ENCODE measurements at places on chromosomes 4 and X.

DNA sequence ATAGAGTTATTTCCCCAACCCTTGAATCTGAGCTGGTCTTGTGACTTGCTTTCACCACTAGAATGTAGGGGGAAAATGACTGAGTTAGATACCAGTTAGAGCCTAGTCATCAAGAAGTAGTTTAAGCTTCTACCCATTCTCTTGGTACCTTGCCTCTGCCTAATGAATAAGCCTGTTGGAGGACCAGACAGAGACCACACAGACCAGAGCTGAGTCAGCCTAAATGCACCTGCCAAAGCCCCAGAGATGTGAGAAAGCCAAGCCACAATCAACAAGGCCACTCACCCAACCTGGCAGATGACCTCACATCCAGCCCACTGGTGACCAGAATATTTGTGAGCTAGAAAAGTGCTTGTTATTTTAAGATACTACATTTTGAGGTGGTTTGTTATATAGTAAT, 85.2 kb upstream of the DCLK2 start:
- no peak for DNase-seq

DNA sequence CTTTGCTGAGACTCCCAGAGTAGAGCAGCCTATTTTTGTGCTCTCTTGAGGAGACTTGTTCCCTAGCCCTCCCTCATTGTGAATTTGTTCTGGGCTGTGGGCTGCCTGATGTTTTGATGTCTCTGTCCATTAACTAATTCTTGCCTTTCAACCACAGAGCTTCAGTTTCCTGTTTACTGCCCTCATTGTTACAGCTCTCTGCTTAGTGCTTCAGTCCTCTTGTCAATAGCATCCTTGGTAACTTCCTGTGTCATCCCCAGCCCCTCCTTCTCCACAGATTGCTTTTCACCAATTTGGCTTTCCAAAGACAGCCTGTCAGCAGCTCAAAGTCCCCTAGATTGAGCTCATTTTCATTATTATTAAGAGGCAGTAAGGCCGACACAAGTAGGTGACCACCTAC, 69.9 kb downstream of the COX7B2 start:
- no peak for DNase-seq

- no peak for DNase-seq
Measured at GRCh38 chr4:101678180-101678579, 112.3 kb upstream of the BANK1 start.

DNA sequence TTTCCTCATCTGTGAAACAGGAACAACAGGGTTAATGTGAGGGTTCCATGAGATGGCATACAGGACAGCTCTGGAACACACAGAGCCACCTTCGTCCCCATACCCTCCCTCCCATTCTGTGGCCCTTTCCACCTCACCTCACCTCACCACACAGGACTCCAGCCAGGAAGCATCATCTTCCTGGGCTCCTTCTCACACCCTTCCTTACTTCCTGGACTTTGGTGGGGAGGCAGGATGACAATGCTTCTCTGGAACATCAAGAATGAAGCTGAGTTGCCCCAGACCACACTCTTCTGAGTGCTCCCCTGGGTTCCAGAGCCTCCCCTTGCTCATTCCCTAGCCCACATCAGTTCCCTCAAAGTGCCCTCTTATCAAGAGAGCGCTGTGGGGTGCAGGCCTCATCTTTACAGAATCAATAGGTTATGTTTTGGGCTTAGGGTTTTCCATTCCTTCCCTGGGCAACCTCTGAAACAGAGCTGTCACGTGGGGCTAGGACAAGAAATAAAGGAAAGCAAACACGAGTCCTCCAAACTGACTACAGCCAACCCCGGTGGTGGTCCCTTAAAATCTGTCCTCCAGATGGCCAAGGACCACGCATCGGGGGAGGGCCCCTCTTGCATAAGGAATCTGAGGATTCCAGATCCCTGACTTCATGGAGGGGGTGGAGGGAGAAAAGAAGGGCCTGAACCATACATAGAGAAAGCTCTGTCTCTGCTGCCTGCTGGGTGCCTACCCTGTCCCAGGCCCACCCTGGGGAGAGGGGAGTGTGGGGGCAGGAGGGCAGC, 74.4 kb upstream of the ATP6AP2 start:
- no peak for DNase-seq

GRCh38 chr4:2172627-2173231, 69.2 kb downstream of the HAUS3 start:
- no peak for DNase-seq

DNA sequence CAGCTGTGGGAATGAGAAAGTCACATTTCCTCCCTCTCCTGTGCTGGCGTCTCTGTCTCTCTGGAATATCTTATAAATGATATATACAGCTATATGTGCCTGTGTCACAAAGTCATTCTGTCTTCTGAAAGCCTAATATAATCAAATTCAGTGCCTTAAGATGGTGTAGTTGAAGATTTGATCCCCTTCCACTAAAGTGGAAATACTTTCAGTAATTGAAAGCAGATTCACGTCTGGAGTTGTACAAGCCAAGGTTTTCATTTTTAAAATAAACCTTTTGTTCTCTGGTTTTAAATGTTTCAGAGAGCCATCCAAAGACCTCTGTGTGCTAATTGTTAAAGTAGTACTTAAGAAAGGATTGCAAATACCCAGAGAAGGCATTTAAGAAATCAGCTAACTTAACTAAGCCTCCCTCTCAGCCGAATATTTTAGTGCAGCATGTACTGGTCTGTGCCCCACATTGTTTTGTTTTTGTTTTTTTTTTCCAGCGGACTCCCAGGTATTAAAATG, 206.8 kb downstream of the TENM3 start:
- no peak for DNase-seq

DNA sequence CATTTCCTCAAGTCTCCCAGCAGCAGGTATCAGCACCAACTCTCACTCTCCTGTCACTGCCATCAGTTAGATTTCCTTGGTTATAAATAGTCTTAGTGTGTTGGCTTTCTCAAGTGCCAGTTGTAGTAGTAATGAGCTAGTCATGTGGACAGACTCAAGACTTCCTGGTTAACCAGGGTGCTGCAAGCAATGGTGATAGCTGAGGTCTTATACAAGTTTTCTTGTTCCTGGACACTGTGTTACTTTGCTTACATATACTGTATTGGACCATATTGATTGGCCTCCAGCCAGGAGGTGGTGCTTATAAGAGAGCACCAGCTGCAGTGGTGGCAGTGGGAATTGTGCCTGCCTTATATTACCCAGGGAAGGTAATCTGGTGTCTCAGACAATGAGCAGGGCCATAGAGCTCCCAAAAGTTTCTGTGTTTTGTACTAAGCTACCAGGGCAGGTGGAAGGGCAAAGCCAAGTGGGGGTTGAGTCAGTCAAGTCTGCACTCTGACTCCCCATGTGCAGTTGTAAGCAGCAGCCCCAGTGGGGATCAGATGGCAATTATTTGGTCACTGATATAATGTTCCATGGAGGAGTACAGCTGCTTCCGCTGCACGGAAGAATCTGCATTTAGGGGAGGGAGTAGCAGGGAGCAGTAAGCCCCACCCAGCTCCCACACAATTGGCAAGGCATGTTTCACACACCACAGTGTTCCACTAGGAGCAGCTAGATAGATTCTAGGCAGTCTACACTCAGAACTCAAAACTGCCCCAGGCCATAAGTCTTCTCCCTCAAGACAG, 24.1 kb upstream of the ZDHHC15 start:
- DNase-seq: no peak

DNA sequence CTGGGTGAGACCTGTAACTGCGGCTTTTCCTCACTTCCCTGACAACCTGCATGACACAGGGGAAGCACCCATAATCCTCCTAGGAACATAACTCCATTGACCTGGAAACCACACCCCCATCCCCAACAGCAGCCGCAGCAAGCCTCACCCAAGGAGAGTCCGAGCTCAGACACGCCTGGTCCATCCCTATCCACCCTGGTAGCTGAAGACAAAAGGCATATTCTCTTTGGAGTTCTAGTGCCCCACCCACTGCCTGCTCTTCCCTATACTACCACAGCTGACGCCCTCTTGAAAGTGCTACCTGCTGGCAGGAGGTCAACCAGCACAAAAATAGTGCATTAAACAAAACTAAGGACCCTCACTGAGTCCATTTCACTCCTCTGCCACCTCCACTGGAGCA, 1080.9 kb upstream of the IGFBP7 start:
- no peak for DNase-seq

DNA sequence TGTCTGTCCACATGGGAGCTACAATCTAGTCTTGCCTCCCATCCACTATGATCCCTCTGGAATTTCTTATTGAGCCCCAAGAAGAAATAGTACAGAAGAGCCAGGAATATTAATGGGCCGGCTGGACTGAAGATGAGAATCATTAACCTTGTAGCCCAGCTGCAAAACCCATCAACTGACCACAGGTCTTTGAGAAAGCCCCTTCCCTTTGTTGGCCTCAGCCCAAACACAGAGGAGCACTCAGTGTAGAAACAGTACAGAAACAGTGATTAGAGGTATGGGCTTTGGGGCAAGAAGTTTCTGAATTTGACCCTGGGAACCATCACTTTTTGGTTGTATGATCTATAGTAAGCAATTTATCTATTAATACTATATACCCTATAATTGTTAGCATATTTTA, 76.8 kb upstream of the RAB40AL start:
- no peak for DNase-seq

DNA sequence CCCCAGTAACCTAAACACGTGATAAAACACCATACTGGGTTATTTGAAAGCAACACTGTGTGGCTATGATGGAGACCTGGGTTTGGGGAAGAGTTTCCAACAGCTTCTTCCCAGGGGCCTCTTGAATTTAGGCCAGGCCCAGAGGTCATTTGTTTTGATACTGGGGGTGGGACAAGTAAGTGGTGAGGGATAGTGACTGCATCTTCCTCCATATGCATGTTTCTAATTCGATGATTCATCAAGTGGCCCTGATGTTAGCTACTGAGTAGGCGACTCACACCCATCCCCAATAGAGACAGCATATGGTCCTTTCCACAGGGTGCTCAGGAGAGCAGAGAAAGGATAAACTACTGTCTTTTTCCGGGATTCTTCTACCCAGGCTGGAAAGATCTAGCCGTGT, 2.7 kb downstream of the NDP start:
- DNase-seq: no peak

DNA sequence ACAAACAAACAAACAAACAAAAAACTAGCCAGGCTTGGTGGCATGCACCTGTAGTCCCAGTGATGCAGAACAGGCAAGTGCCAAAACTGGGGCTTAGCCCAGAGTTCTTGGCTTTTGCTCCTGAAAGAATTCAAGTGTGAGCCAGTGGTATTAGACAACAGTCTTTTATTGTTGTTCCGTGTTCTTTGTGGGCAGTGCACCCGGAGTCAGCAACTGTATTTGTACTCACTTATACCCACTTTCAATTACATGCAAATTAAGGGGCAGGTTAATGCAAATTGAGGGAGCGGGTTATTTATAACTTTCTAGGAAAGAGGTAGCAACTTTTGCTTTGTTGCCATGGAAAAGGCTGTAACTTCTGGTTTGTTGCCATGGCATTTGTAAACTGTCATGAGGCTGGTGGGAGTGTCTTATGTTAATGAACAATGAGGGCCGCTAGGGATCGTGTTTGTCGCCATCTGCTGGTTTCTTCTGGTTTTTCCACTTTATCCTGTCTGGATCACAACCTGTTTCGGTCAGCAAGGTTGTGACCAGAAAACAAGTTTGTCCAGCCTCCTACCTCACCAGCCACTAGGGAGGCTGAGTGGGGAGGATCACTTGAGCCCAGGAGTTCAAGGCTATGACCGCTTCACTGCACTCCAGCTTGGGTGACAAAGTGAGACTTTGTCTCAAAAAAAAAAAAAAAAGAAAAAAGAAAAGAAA, 88.8 kb upstream of the ESX1 start:
- DNase-seq: no peak

DNA sequence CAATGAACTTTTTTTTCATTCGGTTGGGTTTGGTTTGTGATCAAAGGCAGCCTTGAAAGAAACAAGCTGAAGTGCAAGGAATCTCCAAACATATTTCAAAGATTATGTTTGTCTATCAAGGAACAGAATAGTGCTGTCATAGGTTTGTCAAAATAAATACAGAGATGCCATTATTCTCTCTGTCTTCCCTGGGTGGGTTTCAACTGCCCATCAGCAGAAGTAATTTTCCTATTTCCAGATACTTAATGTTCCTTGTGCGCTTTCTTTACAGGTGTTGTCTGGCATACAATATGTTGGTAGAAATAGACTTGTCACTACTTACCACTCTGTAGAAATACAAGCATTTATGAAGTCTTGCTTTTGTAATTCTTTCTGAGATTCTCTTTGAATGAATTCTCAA, 294.9 kb downstream of the PDHA2 start:
- no peak for DNase-seq

GRCh38 chrX:149908308-149908707, 21.1 kb upstream of the HSFX4 start:
- no peak for DNase-seq

DNA sequence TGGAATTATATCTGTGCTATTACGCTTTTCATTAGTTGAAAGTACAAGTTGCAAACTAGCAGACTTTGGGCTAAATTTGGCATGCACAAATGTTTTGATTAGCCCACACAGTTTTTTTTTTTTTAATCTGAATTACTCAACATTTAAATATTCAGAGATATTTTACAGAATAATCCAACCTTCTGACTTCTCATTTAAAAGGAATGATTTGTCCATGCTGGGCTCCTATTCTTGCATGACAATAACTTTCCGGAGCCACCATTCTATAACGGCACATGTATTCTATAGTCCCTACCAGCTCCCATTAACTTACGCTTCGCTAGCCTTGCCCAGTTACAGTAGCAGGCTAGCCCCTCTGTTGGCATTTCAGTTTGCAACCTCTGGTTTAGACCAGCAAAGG, 219.3 kb upstream of the FTHL17 start:
- no peak for DNase-seq

DNA sequence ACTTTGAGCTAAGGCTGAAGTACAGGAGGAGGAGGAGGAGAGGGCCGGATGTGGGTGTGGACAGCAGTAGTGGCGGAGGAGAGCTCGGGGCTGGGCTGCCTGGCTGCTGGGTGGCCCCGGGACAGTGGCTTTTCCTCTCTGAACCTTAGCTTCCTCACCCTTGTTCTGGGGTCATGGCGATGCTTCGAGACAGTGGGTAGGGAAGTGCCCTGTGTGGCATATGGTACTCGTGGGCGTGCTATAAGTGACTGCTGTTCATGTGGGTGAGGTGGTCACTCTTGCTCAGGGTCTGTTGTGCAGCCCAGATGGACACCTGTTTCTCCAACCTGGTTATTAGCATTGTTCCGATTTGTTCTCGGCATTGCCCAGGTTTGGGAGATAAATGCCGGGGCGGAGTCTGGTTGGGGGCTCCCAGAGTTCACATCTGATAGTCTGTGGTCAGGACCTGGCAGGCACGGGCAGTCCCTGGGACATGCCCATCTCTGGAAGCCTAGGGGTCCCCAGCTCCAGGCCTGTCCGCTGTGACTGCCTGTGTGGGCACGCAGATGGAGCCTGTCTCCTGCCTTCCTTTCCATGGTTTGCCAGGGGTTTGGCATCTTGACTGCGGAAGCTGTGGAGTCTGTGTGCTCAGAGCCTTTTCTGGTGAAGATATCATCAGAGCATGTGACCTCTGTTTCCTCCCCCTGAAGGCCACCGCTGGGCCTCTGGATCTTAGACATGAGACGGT, 4.9 kb upstream of the CPZ start:
- peak; percentile 40 for DNase-seq

- peak; percentile 77 for DNase-seq
Measured at GRCh38 chr4:76987153-76987591, 37.6 kb downstream of the SEPTIN11 start.

GRCh38 chr4:15339737-15340136, 88.1 kb upstream of the C1QTNF7 start:
- no peak for DNase-seq

- no peak for DNase-seq
Measured at GRCh38 chr4:118356731-118357130, 3.9 kb upstream of the PRSS12 start.

- DNase-seq: no peak
Measured at GRCh38 chr4:167555338-167556022, 321.2 kb upstream of the SPOCK3 start.

- DNase-seq: no peak
Measured at GRCh38 chr4:10160281-10160856, 43.8 kb upstream of the WDR1 start.

Data from right forelimb (tissue), 1 donor.